ENCODE measurements at places on chromosomes 2 and 18.

DNA sequence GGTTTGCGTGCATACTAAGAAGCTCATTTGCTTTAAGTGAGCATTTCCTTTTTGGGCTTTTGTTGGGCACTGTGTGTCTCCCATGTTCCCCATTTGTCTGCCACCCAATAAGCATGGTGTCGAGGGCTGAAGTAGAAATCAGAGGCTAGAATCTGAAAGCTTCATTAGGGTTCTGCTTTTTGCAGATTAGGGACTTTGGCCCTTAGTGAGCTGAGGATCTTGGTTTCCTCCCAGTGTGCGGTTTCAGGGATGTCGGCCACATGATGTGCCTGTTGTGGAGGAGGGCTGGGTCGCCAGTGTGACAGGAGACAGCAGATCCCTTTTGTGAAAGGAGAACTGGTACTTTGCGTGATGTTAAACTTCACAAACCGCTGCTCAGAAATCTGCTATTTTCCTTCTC is 41.1 kb downstream of the PLEKHB2 start:
- DNase-seq = no peak

DNA sequence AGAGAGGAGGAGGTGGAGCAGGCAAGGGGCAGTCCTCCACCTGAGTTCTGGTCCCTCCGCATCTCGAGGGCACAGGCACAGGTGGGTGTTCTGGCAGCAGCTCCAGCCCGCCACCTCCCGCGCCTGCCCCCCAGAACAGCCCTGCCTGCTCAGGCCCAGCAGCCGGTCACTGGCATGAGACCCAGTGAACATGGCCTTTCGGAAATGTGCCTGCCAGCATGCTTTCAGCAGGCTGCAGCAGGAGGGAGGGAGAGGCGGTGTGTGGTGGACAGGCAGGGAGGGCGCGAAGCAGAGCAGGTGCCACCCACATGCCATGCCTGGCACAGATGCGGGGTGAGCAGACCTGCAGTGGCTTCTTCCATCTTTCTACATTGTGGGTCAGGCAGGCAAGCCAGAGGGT is 3.4 kb upstream of the OR6B3 start:
- no peak for DNase-seq

- no peak for DNase-seq
These were observed 98.6 kb upstream of the NFU1 start for GRCh38 chr2:69535817-69536241.

GRCh38 chr18:43789234-43790000 is 512.1 kb upstream of the SYT4 start:
- no peak for DNase-seq

DNA sequence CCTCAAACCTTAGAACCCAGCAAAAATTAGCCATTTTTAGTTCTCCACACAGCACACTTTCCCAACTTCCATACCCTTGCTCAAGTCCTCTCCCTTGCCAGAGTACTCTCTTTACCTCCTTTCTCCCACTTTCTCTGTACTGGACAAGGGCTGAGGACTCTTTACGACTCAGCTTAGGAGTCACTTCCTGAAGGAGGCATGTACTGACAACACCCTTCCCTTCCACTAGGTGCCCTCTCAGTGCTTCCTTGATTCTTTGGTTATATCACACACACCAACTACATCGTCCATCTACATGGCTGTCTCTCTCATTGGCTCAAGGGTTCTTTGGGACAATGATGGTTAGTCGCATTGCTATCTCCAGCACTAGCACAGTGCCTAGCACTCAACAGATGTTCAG is 5.2 kb upstream of the C18orf63 start:
- DNase-seq = no peak

DNA sequence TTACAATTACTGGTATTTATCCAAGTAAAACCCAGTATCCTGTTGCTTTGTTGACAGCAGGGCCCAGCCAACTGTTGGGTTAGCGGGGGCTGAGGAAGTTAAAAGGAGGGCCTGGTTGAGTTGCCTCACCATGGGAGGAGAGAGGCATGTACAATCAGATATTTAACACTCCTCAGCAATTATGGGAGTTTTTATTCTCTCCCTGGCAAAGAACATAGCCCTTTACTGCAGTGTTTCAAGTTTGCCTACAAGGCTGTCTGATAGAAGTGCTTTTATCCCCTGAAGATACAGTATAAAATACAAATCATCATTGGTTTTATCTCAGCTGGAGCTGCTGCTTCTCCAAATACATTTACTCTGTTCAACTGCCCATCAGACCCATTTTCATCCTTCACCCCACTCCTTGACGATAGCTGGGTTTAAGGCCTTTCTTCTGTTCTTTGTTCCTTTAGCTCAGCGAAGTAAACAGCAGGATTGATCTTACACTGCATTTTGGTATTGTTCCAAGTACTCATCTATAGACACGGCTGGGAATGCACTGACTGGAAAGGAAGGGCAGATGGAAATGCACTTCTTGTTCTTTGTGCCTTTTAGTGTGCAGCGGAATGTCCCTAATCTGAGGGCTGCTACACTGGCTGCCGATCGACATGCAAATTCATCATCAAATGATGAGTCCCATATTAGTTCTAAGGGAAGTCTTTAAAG is 402.5 kb upstream of the SPRED2 start:
- no peak for DNase-seq

DNA sequence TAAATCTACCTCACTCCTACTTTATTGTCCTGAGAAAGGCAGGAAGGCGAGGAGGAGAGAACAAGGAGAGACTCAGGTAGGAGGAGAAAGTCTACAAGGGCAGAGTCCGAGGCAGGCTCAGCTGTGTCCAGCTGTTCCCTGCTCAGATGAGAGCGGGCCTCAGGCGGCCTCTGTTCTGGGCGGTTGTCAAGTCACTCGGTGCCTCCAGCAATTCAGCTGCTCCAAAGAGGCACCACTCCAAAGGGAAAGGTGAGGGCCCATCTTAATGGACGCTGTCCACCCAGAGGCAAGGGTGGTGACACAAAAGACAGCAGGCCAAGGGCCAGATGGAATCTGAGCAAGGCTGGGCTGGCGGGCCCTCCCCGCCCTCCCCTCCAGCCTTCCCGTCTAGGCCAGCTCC is 101.4 kb upstream of the EPAS1 start:
- DNase-seq = no peak

- DNase-seq = no peak
These were observed 2.1 kb upstream of the OTX1 start for GRCh38 chr2:63048367-63049171.

- no peak for DNase-seq
These were observed 72.3 kb downstream of the IL1R2 start for GRCh38 chr2:102063941-102064678.

- DNase-seq = no peak
These were observed 766.9 kb upstream of the ZEB2 start for GRCh38 chr2:145286716-145287275.

- no peak for DNase-seq
These were observed 34.9 kb upstream of the CTDP1 start for GRCh38 chr18:79644666-79645057.

- no peak for DNase-seq
These were observed 94.3 kb downstream of the ZFP36L2 start for GRCh38 chr2:43131890-43132682.

- DNase-seq = no peak
These were observed 380.2 kb downstream of the HRH4 start for GRCh38 chr18:24840640-24841039.

GRCh38 chr18:39272230-39272629 is 1706.6 kb upstream of the CELF4 start:
- no peak for DNase-seq

GRCh38 chr2:142710336-142710735 is 167.1 kb upstream of the KYNU start:
- DNase-seq = no peak

GRCh38 chr2:233828546-233829192 is 25.7 kb downstream of the HJURP start:
- DNase-seq = no peak

- DNase-seq = no peak
These were observed 246.8 kb downstream of the RAD51AP2 start for GRCh38 chr2:17271416-17271815.

DNA sequence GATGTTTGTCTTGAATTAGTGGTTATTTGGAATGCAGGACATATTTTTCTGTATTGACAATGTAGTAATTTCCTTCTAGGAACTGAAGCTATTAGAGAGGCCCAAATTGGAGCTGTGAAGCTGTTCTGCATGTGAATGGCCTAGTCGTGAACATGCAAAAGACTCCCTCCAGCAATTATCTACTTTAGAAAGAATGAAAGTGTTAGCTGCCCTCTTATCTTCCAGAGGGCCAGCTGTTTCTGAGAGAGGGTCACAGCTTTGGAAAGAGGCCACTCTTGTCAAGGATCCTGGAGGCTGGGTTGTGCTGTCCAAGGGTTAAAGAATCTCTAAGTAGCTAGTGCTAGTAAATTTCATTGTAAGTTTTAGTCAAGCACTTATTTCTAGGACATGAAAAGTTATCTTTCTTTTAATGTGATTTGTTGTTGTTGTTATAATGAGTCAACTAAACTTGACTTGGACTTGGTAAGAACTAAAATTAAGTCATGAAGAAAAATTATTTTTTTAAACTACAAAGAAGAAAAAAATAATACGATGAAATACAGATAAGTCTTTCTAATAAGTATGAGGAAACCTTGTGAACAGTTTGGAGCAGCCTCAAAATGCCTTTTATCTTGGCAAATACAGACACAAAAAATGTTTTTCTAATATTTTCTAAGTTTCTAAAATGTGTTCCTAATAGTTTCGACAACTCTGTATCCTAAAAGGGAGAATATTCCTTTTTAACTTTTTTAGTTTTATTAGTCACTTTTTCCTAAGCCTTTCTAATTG is 36.8 kb downstream of the DPP4 start:
- DNase-seq = no peak

GRCh38 chr2:230902180-230902899 is 22.7 kb downstream of the GPR55 start:
- no peak for DNase-seq

DNA sequence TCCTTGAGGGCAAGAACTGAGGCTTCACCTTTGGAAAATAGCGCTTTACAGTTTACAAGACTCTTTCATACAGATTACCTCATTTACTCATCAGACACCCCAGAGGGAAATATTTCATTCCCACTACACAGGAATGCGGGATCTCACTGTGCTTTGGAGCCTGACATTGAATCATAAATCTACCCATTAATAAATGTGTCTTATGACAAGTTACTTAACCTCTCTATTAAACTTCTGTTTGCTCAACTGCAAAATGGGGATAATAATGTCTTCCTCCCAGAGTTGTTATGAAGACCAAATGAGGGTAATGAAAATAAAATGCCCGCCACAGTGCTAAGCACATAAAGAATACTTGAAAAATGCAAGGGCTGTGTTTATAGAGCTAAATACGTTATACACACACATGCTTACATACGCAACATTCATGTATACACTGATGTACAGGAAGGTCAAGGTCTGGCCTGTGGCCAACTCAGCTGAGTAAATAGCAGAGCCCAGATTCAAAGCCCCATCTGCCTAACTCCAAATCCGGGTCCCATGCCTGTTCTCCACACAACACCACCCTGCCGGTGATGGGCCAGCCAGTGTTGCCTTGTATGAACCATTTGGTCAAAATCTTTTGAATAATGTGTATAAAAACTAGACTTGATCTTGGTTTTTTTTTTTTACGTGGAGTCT is 77.8 kb upstream of the STPG4 start:
- DNase-seq = no peak

DNA sequence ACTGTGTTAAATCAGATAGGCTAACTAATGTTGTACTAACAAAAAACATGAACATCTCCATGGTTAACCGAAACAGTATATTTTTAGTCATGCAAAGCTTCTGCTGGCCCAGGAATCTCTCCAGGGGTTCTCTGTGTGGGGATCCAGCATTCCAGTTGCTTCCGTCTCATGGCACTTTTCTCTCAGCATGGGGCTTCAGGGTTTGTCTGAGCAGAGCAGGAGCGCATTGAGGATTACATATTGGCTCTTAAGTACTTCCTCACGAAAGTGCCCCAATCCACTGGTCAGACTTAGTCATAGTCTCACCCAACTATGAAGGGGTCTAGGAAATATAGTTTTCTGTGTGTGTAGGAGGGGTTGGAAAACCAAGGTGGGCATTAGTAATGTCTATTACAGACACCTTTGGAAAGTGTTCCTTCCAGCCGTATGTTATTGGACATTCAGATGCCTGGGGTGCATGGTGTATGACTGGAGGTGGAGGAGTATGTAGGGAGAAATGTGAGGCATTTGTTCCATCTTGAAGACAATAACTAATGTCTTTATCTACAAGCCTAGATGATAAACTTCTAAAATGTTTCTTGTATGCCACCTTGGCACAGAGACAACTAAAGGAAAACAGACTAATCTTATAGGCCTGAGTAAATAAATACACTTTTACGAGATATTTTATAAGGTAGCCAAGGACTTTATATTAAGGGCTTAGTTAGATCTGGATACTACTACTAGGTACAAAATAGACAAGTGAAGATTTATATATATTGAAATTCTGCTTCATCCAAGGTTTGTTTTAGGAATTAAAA is 123.8 kb upstream of the ZEB2 start:
- DNase-seq = no peak

GRCh38 chr2:152505495-152505906 is 170.5 kb downstream of the FMNL2 start:
- DNase-seq = no peak

- DNase-seq = no peak
These were observed 81.3 kb upstream of the SETBP1 start for GRCh38 chr18:44599412-44599811.

GRCh38 chr2:241105641-241106040 is 3.6 kb upstream of the MTERF4 start:
- DNase-seq = no peak

DNA sequence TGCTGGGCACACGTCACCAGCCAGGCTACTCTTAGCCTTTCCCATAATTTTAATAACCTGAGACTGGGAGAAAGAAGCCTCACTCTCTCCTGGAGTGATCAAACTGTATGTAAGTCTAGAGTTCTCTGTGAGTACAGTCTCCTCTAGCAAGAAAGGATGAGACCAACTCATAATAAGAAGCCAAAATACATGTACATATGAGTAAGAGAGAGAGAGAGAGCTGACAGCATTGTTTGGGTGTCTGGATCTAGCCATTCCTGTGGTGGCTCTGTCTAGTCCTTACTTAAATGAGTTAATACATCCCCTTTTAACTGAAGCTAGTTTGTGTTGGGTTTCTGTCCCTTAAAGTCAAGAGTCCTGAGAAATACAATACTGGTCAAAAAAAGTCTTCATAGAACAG is 26.0 kb upstream of the ANXA4 start:
- DNase-seq = no peak
